ENCODE measurements at places on chromosomes 12 and 14.
A peak's percentile ranks its signal among the peaks of the same experiment; 100 is the strongest.

DNA sequence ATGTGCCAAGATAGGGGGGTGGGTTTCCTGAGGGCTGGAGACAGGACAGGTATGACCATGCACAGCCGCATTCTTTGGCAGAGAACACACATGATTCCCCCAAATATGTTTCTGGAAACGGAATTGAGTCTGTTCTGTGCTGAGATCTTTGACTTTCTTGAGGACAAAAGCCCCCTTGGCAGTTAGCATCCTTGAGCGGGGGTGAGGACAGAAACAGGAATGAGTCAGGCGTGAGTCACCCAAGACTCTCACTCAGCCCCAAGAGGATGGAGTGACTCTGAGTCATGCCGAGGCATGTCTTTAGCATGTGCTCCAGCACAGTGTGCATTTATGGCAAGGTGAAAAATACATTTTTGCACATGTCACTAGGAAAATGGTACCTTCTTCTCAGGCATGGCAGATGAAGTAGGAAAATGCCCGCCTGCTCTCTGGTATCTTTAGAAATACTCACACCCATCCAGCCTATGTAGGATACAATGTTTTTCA, 52.1 kb downstream of the DAD1 start:
- peak; percentile 81 for DNase-seq

DNA sequence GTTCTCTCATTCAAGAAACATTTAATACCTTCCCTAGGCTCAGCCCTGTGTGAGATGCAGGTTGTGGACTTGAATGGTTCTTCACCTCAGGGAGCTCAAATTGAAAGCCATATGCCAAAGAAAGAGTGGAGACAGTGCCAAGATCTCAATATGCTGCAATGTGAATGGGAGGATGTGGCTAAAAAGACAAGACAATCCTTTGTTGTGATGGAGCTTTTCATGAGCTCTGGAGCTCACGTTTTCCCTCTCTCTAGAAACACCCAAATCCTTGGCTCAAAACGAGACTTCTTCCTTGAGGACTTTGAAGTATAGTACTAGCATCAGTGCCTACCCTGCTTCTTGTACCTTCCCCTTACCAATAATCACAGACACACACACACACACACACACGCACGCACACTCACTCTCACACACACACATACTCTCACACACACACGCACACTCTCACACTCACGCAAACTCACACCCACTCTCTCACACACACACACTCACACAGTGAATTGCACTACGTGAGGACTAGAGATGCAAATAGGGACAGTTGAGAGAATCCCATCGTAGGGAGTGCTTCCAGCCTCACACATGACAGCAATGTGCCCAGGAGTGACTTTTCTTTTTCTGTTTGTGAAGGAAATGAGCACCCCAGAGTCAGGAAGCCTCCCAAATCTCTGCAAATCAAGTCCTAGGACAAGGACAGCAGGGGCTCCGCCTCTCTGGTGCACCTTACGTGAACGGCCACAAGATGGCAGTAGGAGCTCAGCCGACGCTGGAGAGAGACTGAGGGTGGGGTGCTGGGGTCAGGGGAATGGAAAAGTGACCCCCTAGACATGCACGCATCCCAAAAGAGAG, 231.4 kb downstream of the PCNX1 start:
- DNase-seq: no peak

GRCh38 chr14:105256292-105256960, 8.1 kb downstream of the BTBD6 start:
- no peak for DNase-seq

- DNase-seq: no peak
Measured at GRCh38 chr14:104287301-104288009, 149.1 kb downstream of the KIF26A start.

DNA sequence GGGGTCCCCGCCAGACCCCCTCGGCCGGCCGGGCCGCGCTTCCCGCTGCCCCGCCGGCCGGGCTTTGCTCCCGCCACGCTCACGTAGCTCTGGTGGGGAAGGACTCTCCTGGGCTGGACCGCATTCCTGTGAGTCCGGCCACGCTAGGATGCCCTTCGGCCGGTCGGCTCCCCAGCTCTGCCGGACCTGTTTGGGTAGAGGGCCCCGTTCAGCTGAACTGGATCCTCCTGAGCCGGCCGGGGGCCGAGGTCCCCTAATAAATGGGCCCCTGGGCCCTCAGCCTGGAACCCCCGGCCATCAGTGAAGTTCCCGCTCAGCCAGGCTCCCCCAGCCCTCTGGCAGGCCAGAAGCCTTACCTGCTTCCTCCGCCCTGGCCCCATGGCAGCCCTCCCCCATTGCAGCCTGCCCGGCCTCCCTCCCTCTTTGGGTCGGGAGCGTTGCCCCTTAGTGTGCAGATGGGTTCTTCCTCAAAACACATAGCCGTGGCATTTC, 593 bp downstream of the UNC119B start:
- DNase-seq: no peak

- DNase-seq: no peak
Measured at GRCh38 chr12:130973906-130974305, 20.2 kb downstream of the ADGRD1 start.

DNA sequence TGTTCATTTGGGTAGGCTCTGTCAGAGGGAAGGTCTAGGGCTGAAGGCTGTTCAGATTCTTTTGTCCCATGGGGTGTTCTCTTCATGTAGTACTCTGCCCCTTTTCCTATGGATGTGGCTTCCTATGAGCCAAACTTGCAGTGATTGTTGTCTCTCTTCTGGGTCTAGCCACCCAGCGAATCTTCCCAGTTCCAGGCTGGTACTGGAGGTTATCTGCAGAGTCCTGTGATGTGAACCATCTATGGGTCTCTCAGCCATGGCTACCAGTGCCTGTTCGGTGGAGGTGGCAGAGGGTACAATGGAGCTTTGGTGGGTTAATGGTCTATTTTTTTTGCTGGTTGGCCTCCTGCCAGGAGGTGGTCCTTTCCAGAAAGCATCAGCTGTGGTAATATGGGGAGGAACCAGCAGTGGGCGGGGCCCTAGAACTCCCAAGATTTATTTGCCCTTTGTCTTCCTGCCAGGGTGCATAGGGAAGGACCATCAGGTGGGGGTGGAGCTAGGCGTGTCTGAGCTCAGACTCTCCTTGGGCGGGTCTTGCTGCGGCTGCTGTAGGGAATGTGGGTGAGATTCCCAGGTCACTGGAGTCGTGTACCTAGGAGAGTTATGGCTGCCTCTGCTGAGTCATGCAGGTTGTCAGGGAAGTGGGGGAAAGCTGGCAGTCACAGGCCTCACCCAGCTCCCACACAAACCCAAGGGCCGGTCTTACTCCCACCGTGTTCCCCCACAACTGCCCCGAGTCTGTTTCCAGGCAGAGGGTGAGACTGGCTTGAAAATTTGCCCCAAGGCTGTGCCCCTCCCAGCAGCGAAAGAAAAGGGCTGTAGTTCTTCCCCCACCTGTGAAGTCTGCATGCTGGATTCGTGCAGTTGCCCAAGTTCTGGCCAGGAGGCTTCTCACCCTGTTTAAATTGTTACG, 17.5 kb downstream of the MTRFR start:
- no peak for DNase-seq

DNA sequence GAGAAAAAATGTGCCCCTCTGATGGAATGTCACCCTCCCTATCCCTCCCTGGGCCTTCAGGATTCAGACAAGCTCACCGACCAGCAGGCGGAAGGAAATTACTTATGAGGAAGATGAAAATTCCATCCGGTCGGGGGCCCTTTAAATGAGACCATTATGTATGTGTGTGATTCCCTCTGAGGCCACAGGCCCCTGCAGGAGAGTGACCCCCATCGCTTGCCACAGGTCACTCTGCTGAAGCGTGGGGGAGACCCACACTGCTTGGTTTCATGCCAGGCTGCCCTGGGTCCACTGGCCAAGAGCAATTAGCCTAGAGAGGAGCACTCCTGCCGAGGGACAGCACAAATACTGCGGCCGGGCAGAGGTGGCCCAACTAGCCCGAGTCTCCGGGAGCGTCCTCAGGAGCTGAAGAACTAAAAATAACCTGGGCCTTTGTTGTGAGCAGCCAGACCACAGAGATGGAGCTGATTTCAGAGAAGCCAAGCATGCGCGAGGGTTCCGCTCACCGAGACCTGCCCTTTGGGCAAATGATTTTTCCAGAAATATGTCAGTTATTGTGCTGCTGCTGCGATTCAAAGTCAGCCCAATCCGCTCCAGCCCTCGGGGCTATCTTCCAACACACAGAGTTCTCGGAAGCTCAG, 276.4 kb downstream of the DPF3 start:
- no peak for DNase-seq

DNA sequence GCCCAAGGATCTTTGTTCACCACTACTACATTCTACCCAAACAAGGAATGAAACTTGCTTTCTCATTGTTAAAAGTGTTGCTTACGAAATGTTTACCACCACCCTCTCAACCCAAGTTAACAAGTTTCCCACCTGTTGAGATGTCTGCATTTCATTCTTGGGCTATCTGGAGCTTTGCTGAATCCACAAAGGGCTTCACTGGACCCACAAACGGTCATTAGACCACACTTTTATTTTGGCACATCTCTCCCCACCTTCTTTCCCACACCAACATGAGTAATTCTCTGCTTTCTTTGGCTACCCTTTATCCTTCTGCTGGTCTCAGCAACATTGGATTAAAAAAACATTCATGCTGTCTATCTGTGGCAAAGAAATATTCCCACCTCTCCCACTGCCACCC, 78.0 kb downstream of the TMEM260 start:
- no peak for DNase-seq

- no peak for DNase-seq
Measured at GRCh38 chr12:25977047-25977446, 18.6 kb downstream of the RASSF8 start.

GRCh38 chr12:122856999-122857671, 21.9 kb downstream of the HIP1R start:
- DNase-seq: no peak

- no peak for DNase-seq
Measured at GRCh38 chr14:101858791-101859537, 97.5 kb downstream of the PPP2R5C start.

DNA sequence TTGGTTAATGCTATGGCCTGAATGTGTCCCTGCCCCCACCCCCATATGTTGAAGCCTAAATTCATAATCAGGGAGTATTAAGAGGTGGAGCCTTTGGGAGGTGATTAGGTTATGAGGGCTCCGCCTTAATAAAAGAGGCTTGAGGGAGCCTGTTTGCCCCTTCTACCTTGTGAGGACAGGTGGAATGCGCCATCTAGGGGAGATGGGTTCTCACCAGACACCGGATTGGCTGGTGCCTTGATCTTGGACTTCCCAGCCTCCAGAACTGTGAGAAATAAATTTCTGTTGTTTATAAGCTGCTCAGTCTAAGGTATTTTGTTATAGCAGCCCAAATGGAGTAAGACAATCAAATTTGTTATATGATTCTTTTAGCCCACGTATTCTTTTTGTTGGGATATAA, 148.3 kb downstream of the PTCSC3 start:
- DNase-seq: no peak

DNA sequence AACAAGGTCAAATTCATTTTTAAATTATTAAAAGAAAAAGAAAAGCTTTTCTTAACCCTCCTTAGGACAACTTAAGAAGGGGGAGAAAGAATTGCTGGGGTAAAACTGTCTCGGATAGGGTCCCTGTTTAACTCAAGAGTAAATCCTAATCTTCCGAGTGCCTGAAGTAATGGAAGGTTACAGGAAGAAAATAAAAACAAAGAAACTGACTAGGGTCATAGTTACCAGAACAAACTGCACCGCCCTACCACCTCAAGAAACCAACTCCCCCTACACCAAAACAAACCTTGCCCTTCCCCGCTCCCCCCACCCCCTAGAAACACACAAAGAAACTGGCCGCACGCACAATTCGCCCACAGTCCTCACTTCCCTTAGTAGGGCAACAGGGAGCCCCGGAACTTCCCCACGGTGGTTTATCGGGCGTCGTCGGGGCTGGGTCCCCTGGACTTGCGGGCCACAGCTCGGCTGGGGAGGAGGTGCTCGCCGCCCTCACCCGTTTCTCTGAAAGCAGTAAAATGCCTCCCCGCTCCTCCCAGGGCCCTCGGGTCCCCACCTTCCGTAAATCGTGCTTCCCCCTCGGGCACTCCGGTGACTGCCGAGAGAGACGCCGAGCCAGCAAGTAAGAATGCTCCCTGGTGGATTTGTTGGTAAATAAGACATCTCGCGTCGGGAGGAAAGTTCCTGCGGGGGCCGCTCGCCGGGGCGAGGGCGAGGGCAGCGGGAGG, 2.4 kb downstream of the SINHCAF start:
- no peak for DNase-seq

GRCh38 chr14:34872822-34873588, 2.2 kb downstream of the BAZ1A start:
- no peak for DNase-seq

DNA sequence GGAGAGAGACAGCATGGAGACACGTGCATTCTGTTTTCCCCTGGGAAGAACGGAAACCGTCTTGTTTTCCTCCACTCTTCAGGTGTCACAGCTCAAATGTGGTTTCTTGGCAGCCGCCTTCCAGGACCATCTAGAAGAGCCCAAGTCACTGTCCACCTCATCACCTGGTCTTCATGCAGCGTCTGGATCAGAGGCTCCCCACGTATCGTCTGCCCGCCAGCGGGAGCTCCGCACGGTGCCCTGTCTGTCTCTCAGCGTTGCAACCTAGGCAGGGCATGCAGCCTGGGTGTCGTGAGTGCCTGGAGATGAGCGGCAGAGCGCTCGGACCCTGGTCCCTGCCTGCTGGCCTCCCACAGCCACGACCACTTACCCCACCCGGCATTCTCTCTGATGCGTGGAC, 117.5 kb downstream of the PIWIL1 start:
- DNase-seq: no peak

DNA sequence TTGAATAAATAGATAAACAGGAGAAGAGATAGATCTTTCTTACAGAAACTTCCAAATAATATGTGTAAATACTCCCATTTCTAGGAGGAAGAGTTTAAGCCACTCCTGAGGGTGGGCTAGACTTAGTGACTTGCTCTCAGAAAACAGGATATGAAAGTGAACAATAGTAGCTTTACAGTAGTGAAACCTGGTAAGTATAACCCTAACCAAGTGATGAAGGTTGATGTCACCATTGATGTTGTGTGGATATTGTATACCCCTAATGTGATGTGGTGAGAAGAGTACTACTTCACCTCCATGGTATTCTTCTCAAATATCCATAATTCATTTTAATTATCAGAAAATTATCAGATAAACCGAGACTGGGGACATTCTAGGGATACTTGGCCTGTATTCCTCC, 20.9 kb downstream of the AKAP6 start:
- no peak for DNase-seq

DNA sequence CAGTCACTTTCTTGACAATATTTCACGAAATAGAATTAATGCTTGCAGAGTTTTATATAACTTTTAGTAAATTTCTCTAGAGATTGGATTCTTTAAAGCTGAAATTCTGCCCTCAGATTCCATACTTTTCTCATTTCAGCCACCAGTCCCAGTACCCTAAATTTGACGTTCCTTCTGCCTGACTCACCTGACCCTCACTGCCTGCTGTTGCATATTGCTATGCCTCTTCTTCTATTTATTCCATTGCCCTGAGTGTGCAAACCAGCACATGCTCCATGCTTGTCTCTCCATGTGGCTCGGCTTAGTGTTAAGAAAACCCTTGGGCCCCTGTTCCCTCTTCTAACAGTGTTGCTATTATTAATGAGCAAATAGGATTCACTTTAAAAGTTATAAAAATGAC, 533.3 kb downstream of the LRFN5 start:
- no peak for DNase-seq

Measured in SW 1271 (cell line).